Stimulated activated CD8-positive, alpha-beta memory T cell treated with anti-CD3 and anti-CD28 coated beads, Interleukin-2, amount 100 ng/mL, for 1 hour (primary cell): ENCODE measurements at places on chromosomes 3 and 15.

DNA sequence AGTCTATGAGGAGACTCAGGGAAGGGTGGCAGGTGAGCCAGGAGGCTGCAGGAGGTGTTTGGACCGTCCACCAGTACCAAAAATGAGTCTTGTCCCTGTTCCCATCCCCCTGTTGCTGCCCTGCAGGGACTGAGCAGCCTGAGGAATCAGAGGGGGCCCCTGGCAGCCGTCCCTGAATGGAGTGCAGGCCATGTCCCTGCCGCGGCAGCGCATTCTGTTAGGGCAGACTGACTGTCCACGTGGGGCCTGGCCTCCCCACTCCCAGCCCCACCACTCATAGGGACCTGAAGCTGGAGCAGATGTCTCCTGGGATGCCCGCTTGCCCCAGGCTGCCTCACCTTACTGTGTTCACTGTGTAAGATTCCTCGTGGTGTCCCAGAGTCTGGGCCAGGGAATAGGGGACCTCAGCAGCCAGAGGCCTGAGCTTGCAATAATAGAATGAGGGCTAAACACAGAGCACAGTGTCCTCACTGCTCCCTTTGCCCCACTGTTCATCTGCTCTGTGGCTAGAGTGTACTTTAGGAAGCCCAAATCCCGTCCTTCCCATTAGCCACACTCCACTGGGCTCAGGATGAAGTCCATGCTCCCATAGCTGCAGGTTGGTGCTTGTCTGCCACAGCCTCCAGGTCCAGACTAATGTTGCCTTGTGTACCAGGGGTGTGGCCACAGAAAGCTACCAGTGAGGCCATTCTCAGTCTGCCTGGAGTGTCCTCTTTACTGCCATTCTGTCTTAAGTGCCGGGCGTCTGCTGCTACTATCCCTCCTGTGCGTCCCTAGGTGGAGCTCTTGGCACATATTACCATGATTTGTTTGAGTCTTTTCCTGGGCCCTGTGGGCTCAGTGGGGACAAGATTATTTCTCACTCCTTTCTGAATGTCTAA is 63.2 kb downstream of the HCN4 start:
- DNase-seq = no peak

DNA sequence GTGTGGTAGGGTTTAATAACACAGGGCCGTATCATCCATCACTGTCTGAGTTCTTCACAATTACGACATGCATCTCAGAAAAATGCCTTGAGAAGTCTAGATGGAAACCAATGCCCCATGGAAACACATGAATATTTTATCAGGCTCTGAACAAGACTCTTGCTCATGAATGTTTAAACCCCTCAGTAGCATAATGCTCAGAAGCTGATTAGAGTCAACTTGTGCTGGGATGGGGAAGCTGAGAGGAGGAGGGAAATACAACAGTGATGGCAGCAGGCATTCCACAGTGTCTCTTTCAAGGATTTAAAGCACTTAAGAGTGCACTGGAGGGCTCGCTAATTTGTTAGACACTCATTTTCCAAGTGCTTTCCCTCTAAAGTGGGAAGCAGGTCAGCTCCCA is 3.8 kb downstream of the GPR156 start:
- no peak for DNase-seq

- no peak for DNase-seq
Observed at GRCh38 chr3:162489853-162490252, 993.2 kb downstream of the OTOL1 start.

DNA sequence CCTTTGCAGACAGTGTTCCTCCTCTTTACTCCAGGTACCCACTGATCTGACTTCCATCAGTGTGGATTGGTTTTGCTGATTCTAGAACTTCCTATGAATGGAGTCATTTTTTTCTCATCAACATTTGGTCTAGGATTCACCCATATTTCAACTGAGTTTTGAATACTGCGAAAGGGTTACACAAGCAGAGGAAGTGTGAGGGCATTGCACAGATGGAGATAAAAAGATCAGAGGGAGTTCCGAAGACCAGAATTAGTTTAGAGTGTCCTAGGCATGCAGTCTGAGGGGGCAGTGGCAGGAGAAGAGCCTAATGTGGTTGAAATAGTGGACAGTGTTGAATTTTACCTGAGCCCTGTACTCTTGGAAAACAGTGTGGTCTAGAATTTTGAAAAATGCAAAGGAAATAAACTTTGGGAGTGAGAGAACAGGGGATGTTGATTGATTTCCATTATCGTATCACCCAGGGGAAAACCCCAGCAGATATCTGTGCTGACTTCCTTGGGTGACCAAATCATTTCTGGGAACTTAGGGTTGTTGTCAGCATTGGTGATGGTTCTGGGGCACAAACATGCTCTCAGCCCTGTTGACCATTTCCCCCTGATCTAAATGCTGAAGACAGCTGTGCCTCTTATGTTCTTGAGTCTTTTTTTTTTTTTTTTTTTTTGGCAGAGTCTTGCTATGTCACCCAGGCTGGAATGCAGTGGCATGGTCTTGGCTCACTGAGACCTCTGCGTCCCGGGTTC is 327.4 kb upstream of the LRRFIP2 start:
- no peak for DNase-seq

- no peak for DNase-seq
Observed at GRCh38 chr3:67558426-67558825, 96.0 kb downstream of the SUCLG2 start.
